ENCODE measurements at places on chromosomes 2 and 18.

DNA sequence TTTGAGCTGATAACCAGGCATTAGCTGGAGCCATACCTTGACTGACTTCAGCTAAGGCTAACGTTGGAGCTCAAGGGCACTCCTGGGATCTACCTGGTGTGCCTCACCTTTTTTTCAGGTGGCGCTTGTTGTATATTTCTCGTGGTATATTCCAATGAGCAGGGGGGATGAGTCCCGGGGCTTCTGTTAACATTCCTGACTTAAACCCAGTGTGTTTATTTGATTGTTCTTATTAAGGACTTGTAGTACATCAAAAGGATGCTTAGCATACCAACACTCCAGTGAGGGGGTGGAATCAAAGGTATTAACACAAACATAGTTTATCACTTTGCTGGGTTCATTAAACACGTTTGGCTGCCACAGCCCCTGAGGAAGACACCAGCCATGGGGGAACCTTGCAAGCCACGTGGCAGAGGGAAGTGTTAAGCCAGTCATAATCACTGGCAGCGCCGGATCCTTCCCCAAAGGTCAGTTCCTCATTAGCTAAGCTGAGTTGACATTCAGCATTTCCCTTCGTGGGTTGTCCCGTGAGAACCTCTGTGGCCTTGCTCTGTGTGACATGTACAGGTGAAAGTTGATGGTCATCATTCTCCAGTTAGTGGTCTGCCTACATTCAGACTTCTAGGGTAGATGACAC, 119.5 kb upstream of the MCFD2 start:
- no peak for DNase-seq

- no peak for DNase-seq
Observed at GRCh38 chr2:7264791-7265190, 347.6 kb downstream of the RNF144A start.

- DNase-seq = peak; percentile 4
Observed at GRCh38 chr2:174176898-174177297, 71.4 kb downstream of the OLA1 start.

- no peak for DNase-seq
Observed at GRCh38 chr2:190333395-190333794, 10.0 kb upstream of the INPP1 start.

DNA sequence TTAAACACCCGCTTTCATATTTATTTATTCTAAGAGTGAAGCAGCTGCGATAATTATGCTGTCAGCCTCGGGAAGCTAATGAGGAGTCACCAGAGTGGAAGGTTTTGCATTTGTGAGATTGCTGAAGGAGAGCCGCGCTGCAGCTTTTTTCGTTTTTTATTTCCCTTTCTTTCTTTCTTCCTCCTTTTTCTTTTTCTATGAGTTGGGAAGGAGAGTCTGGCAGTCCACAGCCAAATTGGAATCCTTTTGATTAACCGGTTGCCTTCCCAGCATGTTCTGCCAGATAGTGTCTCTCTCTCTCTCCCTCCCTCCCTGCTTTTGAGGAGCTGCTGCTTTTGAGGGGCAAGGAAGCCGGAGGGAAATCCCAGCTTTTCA, 82.1 kb downstream of the CDK15 start:
- DNase-seq = no peak

DNA sequence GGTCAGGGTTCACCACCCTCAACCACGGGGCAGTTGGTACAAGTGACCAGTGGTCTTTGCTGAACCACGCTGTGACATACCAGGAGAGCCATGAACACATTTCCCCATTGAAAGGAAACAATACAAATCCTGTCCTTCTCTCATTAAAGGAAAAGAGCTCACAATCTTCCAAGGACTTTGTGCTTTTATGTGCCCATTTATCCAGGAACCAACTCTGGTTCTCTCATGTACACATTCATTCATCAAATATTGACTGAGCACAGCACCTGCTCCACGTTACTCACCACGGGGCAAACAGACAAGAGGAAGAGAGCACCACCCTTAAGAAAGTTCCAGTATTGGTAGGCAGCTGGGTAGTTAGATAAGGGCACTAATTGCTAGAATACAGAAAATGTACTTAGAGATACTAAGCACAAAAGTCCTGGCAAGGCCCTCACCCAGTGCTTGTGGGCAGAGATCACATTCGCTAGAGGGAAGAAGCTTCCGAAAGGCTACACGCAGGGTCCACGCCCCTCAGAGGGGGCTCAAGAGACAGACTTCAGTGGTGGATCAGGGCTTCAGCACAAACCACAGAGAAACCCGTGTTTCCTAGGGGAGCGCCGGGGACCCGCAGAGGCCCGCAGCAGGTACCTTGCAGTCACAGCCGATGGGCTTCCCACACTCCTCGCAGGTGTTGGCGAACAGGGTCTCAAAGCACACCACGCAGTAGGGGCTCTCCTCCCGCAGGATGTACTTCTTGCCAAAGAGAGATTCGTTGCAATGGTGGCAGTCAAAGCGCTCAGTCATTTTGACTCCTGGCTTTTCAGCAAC, 12.9 kb downstream of the FHL2 start:
- DNase-seq = no peak

GRCh38 chr2:10661846-10662245, 27.9 kb downstream of the NOL10 start:
- no peak for DNase-seq

- DNase-seq = no peak
Observed at GRCh38 chr2:224147174-224147573, 108.1 kb upstream of the SERPINE2 start.

- DNase-seq = no peak
Observed at GRCh38 chr18:68969027-68969426, 171.1 kb downstream of the CCDC102B start.

- DNase-seq = no peak
Observed at GRCh38 chr2:159758686-159759085, 39.3 kb downstream of the CD302 start.

- DNase-seq = no peak
Observed at GRCh38 chr2:238883421-238883901, 35.6 kb downstream of the TWIST2 start.

GRCh38 chr2:168884975-168885374, 5.3 kb downstream of the SPC25 start:
- no peak for DNase-seq

DNA sequence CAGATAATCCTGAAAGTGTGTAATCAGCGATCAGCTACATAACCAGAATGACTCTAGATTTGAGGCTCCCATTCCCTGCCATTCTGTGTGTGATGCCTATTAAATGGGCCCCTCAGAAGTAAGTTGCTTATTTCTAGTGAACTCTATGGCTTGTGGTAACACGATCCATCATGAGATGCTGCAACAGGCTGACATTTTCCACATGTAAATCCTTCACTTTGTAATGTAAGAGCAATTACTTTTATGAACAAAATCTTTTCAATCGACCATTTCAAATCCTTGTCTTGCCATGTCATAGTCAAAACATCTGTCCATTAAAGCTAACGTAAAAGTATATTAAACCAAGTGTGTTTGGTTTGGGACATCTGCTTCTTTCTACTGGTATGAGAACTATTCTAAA, 175.9 kb upstream of the ETAA1 start:
- DNase-seq = no peak

GRCh38 chr2:134205087-134205486, 48.8 kb upstream of the MGAT5 start:
- no peak for DNase-seq

DNA sequence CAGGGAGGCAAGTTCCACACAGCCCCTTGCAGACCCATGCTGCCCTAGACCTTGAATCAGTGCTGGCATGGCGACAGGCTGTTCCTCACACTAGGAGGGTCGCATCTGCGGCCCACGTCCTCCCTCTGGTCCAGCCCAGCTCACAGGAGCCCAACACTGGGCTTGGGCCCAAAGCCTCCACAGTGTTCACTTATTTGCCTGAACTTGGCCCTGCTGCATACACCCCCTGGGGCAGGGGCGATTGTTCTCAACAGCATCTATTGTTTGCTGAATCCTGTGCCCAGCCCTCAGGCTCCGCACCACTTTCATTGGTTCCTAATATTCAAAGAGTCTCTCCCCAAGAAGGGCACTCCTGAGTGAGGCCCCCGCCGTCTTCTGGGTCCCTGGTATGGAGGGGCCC, 90.7 kb downstream of the ZBTB7C start:
- no peak for DNase-seq

DNA sequence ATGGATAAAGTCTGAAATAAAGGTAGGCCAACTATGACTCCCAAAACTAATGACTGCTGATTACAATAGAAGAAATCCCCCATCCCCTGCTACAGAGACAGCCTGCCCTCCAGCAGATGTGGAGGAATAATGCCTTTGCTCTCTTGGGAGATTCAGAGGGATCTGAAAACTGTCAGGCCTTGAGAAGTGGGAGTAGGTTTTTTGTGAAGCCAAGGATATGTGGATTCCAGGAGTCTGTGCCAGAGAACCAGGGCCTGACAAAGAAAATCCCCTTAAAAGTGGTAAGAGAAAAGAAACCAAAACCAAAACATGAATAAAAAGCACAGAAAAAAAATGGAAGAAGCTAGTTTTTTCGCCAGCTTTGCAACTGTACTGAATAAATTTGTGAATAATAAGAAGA, 397.6 kb downstream of the ZNF521 start:
- no peak for DNase-seq

DNA sequence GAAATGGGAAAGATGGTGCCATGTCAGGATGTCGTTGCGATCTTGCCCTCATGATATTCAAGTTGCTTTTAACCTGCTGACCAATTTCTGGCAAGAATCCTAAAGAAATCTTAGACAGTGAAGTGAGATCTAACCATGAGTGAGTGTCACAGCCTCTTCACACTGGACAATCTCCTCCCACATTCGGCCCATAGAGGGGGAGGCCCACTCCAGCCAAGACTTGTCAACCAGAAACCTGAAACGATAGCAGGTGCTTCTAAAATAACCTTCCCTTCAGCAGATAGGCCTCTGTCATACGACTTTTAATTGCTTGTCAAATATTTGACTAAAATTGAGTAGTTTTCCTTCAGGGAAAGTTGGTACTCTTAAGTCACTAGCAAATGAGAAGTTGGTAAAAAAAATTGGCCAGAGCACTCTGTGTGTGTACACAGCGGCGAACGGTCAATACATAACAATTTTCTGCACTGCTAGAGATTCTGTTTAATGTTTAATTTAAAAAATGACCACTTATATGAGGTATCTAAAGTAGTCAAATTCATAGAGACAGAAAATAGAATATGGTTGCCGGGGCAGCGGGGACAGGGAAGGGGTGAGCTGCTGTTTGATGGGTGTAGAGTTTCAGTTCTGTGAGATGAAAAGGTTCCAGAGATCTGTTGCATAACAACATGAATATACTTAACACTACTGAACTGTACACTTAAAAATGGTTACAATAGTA, 110.2 kb downstream of the VAPA start:
- peak; percentile 43 for DNase-seq

- DNase-seq = no peak
Observed at GRCh38 chr18:11154368-11154989, 5.1 kb upstream of the PIEZO2 start.

GRCh38 chr18:2148823-2149222, 422.5 kb downstream of the METTL4 start:
- DNase-seq = no peak

DNA sequence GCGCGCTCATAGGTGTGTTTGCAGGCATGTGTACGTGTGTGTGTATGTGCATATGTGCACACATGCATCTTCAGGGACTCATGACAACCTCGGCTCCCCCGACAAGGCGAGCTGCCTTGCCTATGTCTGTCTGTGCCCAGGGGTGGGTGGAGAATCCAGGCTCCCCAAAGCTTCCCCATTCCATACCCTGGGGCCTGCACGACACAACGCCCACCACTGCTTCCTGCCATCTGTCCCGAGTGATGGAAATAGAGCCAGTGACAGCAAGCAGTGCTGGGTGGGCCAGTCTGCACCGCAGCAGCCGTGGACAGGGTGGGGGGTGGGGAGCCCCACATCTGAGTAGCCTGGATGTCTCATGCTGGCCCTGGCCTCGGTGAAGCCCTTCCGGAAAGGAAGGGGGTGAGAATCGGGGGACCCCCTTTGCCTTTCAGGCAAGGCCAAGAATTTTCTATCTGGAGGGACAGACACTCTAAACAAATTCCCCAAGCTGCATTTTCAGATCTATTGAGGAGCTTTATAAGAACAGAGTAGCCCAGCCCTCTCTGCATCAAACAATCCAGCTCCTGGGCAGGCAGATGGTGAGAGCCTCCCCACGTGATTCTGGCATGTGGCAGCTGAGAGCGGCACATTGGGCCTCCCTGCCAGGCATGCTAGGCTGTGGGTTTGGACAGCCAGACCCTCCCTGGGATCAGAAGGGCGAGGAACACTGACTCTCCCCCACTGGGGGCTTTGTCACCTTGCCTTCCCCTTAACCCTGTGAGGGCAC, 4.9 kb downstream of the KCNIP3 start:
- DNase-seq = no peak

DNA sequence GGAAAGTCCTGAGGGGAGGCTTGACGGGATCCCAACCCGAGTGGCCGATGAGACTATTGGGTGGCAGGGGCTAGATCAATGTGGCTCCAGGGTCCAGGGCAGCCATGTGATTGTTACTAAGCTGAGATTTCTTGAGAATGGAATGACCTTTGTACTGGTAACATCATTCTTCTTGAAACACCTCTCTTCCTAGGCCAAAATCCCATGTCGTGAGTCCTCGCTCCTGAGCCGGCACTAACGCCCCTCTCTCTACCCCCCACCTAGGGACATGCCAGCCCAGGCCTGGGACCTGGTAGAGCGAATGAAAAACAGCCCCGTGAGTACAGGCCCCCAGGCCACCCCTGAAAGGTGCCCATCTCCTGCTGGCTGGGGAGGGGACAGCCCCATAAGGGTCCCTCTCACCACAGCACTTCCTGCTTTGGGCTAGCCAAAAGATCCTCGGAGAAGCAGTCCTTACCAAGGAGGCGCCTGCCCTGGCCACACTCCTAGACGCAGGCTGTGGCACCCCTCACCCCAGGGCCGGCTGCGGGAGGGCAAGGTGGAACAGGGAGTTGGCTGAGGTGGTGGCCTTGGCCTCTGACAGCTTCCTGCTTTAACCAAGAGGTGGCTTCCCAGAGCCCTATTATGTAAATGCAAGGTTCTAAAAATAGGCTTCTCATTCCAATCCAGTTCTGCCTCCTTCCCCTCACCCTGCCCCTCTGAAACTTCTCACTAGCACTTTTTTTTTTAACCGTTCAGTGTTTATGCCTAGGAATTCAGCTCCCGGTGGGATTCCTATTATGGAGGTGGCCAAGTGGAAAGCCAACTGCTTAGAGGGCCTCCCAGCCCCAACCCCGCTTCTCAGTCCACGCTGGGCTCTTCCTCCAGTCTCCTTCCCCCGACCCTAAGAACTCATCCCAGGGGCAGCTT, 126.6 kb upstream of the PPP1CB start:
- DNase-seq = no peak

GRCh38 chr18:10378688-10379420, 75.6 kb upstream of the APCDD1 start:
- no peak for DNase-seq

GRCh38 chr18:60246606-60247005, 126.0 kb downstream of the MC4R start:
- DNase-seq = no peak

- DNase-seq = no peak
Observed at GRCh38 chr2:184530239-184530638, 68.1 kb upstream of the ZNF804A start.
